NCI-H460 (cell line): ENCODE measurements at places on chromosomes 3 and 15. TPM values are rescaled to one million over a fixed set of nuclear protein-coding genes. Genes with fewer than 3 reads are reported as not detected.

PAQR5 gene
- total RNA-seq, result 6.3 and 8.8 TPM in 2 replicates

BBS4 gene
- 23.7 and 24.8 TPM in 2 replicates for total RNA-seq

FGF12 gene
- total RNA-seq, result 1.5 TPM in 2 replicates

PODXL2 gene
- 20.8 and 23.4 TPM in 2 replicates for total RNA-seq

LRRC31 gene
- total RNA-seq, result not detected in 2 replicates

DUOX1 gene
- not detected in 2 replicates for total RNA-seq

SI gene
- not detected in 2 replicates for total RNA-seq

AADACL2 gene
- not detected in 2 replicates for total RNA-seq

GP9 gene
- total RNA-seq, result not detected in 2 replicates

PP2D1 gene
- not detected in 2 replicates for total RNA-seq
